ENCODE measurements at places on chromosomes 12 and 14.

DNA sequence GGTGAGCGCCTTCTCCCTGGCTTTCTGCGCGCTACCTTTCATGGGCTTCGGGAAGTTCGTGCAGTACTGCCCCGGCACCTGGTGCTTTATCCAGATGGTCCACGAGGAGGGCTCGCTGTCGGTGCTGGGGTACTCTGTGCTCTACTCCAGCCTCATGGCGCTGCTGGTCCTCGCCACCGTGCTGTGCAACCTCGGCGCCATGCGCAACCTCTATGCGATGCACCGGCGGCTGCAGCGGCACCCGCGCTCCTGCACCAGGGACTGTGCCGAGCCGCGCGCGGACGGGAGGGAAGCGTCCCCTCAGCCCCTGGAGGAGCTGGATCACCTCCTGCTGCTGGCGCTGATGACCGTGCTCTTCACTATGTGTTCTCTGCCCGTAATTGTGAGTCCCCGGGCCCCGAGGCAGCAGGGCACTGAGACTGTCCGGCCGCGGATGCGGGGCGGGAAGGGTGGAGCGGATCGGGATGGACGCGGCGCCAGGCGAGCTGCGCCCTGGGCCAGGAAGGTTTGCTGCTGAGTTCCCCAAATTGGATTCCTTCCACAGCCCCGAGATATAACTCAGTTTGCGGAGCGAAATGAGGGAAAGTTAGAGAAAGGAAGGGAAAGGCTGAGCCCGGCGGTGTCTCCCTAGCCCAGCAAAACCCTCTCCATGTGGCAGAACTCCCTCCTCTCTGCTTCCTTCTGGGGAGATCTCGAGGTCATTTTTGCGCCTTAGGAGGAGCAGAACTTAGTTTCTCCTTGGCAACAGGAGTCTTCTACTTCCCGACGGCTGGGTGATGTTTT, 972 bp downstream of the PTGDR start:
- DNase-seq, result peak; percentile 45

GRCh38 chr12:97837401-97837800, 374.8 kb downstream of the RMST start:
- DNase-seq, result no peak

GRCh38 chr14:24262821-24263733, at the start of gene TGM1:
TSS of gene TGM1 (minus strand) at chr14:24263177. CDS start at chr14:24262352, 825 bp downstream.
- DNase-seq, result no peak

- DNase-seq, result peak; percentile 62
Measured at GRCh38 chr14:54653712-54654469, 87.0 kb downstream of the SAMD4A start.

DNA sequence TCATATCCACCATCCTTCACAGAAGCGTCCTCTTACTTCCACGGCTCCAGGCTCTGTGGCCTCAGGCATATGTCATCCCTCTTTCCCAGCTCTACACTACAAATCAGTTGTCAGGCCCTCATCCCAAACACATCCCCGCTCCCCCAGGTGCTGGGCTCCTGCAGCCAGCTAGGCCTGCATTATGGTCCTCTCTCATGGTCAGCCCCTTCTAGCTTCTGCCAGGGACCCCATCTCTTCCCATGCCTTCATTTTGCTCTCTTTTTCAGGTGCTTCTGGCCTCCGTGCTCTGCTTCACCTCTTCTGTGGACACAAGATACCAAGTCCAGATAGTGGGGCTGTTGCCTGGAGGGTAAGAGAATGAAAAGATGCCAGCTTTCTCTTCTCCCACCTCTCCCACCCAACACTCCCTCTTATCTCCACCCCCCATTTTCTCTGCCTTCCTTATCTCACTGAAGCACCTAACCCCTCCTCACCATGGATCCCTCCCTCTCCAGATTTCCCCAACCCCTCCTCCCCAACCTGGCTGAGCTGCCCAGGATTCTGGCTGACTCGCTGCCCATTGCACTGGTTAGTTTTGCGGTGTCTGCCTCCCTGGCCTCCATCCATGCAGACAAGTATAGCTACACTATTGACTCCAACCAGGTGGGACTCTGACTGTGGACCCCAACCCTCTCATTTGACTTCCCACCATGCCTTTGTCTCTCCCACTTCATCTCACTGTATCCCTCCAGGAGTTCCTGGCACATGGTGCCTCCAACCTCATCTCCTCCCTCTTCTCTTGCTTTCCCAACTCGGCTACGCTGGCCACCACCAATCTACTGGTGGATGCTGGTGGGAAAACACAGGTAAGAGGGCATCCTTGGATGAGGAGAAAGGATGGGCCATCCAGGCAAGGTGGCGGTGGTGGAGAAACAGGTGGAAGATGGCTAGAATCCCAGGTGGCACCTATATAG, 10.4 kb downstream of the B4GALNT1 start:
- no peak for DNase-seq

GRCh38 chr12:5232826-5233500, 189.3 kb downstream of the KCNA5 start:
- no peak for DNase-seq

- no peak for DNase-seq
Measured at GRCh38 chr12:4572680-4573079, 10.7 kb downstream of the DYRK4 start.

DNA sequence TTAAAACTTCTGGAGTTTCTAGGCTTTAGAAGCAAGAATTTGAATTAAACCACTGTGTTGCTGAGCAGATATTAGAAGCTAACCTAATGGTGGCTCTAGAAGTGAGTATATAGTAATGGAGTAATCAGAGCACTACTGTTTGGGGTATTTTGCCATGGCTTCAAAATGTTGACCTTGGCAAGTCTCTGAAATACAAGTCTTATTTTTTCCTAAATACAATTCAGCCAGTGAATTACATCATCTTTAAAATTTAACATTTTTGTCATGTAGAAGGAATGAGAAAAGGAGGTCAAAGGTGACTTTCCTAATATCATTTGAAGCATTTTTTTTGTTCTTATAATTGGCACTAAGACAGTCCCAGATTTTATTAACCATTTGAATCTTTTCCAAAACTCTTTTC, 25.2 kb downstream of the PMCH start:
- DNase-seq, result no peak

DNA sequence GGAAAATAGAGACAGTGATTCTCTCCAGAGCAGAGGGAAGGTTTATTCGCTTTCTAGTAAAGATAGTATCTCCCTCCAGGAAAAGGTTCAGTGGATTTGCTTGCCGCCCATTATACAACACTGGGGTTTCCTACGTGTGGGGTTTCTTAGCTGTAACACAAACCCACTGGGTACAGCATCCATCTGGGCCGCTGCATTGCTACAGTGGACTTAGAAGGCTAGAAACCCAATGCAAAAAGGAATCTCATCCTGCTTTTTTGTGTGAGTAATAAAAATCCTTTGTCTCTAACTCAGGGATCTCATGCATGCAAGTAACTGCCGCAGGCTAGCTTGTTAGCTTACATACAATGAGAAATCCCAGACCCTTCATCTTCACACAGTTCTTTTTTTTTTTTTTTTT, 67.1 kb upstream of the BCL2L14 start:
- DNase-seq, result no peak

GRCh38 chr14:99473458-99473857, 7.2 kb downstream of the SETD3 start:
- DNase-seq, result no peak

GRCh38 chr14:105477660-105478397, 3.2 kb downstream of the CRIP2 start:
- no peak for DNase-seq

- no peak for DNase-seq
Measured at GRCh38 chr14:26026384-26026783, 571.4 kb downstream of the NOVA1 start.

GRCh38 chr12:90987520-90987919, 17.3 kb downstream of the EPYC start:
- no peak for DNase-seq

DNA sequence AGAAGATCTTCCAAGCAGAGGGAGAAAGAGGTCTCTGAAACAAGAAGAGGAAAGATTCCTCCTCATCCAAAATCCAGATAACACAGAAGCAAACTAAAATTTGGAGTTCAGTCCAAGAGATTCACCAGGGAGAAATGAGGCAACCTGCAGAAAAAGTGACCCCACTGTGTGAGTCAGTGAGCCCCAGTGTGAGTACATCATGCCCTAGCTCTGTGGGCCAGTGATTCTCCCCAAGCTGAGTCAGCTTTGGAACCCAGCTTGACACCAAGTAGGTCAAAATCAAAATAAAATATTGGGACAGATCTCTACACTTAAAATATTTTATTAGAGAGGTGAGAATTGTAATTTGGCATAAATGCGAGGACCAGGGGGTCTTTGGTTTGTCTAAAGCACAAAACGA, 17.2 kb downstream of the CLEC2B start:
- no peak for DNase-seq

DNA sequence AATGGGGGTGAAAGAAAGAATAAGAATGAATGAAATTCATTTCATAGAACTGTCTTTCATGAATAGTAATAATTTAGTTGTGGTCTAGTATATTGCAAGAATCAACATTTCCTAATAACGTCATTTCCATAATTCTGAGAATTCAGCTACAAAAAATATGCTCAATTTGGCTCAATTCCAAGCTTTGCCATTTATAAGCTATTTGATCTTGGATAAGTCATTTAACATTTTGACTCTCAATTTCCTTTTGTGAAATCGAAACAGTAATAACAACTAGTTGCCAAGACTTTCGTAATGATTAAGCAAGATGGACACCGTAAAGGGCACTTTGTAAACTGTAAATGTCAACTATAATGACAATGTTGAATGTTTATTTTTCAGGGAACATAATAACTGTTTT, 18.1 kb downstream of the NOS1 start:
- DNase-seq, result no peak

- no peak for DNase-seq
Measured at GRCh38 chr12:26749781-26750180, 83.2 kb downstream of the ITPR2 start.

GRCh38 chr14:92461891-92462290, 51.7 kb upstream of the RIN3 start:
- no peak for DNase-seq

- DNase-seq, result no peak
Measured at GRCh38 chr14:54138354-54139038, 181.9 kb upstream of the BMP4 start.

GRCh38 chr14:104706733-104707607, 17.1 kb upstream of the ADSS1 start:
- DNase-seq, result no peak

DNA sequence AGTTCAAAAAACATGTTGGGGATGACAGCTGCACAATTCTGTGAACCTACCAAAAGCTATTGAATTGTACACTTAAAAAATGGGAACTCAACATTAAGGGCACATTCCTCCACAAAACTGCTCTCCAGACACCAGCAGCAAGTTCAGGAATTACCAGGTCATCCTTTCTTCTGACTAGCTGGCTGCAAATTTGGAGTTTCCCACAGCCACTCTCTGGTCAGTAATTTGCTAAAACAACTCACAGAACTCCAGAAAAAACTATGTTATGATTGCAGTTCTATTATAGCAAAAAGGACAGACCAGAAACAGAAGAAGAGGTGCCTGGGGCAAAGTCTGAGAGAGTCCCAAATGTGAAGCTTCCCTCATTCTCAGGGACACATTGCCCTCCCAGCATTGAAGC, 20.1 kb upstream of the PLEKHD1 start:
- DNase-seq, result no peak

DNA sequence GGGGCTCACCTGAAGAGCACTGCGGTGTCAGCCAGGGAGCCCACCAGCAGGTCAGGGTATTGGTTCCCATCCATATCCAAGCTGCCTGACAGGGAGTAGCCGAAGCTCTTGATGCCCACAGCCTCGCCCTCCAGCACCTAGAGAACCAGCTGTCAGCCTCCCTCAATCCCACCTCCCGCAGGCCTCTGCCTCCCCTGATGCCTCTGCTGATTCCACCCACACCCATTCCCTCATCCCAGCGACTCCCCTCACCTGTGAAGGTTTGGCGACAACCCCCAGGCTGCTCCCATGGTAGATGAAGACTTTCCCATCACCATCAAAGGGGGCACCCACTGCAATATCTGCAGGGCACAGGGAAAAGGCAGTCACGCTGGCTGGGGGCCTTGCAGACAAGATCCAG, 10.0 kb downstream of the ITGA7 start:
- no peak for DNase-seq

Measured in Right ventricle myocardium superior (tissue), 1 donor.